ENCODE measurements at places on chromosomes 6 and 20.

DNA sequence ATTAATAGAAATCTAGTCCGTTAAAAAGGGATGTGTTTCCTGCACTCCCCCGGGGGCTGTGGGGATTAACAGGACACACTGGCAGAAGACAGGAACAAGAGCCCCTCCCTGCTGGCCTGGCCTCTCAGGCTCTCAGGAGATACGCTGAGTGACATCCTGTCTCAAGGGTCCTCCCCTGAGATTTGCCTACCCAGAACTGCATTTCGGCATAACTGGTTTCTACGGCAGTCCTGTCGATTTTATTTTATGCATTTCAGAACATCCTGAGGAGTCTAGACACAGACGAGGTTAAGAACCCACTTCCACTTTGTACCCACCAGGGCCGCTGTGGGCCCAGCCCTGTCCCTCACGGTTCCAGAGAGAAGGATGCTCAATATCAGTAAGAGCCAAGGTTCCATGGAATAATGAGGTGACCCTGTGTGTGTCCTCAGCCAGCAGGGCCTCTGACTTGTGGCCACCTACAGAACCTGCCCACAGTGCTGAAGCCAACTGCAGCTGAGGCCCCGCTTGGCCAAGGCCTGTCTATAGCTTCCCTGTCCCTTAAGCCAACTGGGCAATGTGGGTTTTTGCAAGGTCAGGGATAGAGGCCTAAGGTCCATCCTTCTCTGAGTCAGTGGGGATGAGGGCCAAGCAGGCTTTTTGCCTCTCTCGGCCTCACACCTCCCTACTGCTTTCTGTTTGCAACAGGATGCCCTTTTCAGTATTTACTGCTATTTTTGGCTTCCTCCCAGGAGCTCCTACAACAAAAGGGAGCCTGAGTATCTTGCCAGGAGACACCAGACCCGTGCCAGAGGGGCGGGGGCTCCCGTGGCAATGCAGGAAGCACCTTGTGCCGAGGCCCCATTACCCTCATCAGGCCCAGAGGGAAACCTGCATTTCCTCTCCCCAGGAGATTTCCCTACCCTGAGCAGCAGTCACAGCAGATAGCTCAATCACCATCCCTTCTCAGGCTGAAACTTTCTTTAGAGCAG is 14.7 kb downstream of the UQCC2 start:
- peak; percentile 54 for DNase-seq

GRCh38 chr6:48747040-48747439 is 636.0 kb upstream of the PTCHD4 start:
- DNase-seq: no peak

DNA sequence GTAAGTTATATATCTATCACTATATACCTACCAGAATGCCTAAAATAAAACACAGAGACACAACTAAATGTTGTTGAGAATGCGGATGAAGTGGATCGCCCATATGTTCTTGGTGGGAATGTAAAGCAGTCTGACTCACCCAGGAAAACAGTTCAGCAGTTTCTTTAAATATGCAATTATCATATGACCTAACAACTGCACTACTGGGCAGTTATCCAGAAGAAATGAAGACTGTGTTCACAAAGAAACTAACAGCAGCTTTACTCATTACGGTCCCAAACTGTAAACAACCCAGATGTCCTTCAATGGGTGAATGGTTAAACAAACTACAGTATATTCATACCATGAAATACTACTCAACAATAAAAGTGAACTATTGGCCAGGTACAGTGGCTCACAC is 14.3 kb upstream of the ZC3H12D start:
- no peak for DNase-seq

DNA sequence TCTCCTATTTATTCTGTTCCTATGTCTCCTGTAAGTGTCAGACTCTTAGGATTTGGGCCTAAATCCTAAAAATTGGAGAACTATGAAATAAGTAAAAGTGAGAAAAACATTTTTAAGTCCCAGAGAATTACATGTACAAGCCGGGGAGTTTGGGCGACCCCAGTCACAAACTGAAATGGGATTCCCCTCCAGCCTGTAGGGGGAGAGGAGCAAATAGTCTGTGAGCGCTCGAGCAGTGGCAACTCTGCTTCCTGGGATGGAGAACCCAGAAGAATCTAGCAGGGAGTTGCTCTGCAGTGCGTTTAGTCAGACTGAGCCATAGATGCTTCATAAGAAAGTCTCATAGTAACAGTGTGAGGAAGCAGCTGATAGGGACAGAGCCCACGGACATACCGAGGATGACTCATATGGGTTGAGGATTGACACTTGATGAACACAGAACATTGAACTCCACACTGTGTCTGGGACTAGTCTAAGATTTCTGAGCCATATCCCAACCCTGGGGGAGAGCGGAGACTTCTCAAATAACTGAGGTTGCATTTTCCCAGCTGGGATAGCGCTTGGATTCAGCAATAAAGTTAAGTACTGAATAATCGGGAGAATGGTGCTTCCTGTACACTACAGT is 437.2 kb downstream of the BCKDHB start:
- no peak for DNase-seq

DNA sequence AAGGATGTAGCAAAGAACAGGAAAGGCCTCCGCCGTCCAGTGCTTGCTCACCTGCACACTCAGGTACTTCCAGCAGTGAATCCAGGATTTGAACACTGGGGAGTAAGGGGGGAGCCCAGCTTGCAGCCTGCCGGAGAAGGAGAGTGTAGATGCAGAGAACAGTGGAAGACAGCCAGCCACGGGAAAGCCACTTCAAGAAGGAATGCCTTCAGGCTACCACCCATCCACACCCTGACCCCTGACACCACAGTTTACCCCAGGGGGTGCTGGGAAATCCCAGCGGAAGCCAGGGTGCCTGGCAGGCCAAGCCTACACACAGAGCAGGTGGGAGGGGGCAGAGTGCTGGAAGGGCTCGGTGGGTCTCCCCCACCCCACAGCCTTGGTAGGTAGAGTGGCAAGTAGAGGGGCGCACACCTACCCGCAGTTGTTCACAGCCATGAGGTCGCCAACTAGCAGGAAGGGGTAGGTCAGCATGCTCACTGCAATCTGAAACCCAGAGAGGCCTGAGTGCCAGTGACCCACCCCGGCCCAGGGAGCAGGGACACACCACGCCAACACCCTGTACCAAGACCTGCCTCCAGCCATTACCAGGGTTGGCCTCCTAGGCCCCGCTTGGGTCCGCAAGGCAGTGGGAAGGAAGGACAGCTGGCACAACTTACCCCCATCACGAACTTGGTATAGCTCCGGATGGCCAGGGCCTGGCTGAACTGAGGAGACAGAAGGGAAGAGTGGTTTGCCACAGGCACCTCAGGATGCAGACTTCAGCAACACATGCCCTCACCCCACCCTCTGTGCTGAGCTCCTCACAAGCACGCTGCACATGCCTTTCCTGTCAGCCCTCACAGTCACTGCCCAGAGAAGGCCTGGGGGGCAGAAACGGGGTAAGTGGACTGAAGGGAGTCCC is 15.7 kb downstream of the PI16 start:
- DNase-seq: no peak

- no peak for DNase-seq
These were observed 42.2 kb upstream of the TGM6 start for GRCh38 chr20:2338411-2339066.

DNA sequence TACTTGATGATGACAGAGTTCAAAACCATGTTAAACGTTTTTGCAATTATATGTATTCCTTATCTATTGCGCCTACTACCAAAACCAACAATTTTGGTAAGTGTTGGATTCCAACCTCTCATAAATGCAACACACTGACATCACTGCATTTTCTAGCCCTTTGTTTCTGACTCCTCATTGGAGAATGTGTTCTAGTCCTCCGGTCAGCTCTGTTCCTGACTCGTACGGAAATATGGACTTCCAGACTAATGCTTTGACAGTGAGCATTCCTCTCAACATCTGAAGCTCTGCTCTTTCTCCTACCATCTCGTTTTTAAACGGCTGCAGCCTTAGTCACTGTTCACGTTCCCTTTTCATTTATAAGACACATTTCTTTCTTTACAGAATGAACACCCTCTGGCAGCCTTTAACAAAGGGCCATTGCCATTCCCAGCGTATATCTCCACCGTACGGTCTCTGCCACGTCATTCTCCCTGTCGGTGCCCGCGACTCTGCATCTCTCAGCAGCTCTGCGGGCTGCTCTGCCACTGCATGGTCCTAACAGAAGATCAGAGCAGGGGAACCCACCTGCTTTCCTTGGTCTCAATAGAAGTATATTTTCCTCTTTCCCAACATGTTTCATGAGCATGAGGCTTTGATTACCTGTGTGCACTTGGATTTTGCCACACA is 103.0 kb upstream of the SYNDIG1 start:
- DNase-seq: no peak

- no peak for DNase-seq
These were observed 44.8 kb downstream of the AGPAT4 start for GRCh38 chr6:161228921-161229591.

GRCh38 chr20:20292472-20292871 is 75.4 kb upstream of the INSM1 start:
- no peak for DNase-seq

- DNase-seq: no peak
These were observed 94.7 kb downstream of the TMEM170B start for GRCh38 chr6:11632231-11632630.

DNA sequence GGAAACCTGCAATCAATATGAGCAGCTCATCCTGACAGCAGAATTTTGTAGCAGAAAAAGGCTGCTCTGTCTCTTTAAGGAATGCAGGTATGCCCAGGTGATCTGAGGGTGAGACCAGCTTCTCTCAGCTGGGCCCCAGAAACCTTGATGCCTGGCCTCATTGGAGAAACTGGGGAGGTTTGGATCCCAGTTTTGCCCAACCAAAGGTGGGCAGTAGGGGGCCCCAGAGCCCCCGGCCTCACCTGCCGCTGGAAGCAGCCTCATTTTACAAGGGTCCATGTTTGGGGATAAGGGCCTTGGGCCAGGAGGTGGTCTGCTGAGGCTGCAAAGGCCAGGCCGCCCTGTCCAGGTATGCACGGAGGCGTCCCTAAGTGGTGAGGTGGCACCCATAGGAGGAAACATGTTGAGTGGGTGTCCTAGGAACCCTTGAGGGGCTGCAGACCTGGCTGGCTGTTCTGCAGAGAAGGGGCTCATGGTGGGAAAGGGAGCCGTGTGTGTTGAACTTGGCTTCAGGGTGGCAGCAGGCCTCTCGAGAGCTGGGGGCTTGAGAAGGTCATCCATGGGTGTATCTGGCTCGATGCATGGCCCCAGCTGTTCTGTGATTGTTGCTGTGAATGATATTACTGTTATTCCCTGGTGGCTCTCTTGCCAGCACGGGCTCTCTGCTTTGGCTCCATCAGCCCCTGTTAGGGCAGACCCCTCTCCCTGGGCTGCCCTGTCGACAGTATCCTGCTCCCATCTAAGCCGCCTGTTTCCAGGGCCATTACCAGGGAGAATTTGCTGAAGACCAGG is 208.4 kb downstream of the CDH4 start:
- no peak for DNase-seq

DNA sequence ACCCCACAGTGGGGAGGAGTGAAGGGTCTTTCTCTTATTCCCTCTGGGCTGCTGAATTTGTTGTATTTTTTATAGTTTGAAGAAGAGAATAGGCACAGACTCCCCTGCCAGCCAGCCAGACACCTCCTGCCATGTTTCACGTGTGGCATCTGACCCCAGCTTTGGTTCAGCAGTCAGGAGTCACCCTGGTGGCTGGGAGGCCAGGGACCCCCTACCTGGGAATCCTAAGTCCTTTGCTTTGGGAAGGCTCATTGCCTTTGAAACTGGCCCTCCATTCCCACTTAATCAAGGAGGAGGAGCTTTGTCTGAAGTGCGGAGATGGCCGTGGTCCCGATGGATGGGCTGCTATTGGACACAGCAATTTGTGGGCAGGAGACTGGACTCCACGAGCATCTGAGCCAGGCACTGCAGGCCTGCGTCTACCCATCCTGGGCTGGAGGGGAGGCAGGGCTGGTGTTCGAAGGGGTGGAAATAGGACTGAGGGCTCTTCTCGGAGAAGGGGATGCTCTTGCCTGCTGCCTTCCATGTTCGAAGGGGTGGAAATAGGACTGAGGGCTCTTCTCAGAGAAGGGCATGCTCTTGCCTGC is 196.1 kb downstream of the DLL1 start:
- DNase-seq: no peak

DNA sequence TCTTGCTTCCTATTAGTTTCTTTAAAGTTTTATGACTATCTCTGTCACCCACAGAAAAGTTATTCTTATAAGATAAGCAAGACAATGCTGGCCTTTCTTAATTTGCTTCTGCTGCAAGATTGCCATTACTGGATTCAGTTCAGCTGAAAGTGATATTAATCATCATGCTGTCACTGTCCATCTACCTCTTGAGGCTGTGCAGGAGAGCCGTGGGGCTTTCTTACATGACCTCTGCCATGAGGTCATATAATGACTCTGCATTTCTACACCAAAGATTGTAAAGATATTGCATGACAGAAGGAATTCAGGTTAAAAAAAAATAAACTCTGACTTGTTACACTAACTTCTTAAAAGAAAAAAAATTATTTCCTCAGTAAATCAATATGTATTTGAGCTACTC is 106.9 kb downstream of the TRDN start:
- no peak for DNase-seq

- DNase-seq: no peak
These were observed 69.6 kb downstream of the PYGB start for GRCh38 chr20:25317351-25318075.

Data from GM19239 (cell line).